Right lobe of liver (tissue), 6 donors: ENCODE measurements at places on chromosomes 3 and 15.

GRCh38 chr3:70224337-70224736 is 88.1 kb downstream of the MDFIC2 start:
- no peak for DNase-seq

DNA sequence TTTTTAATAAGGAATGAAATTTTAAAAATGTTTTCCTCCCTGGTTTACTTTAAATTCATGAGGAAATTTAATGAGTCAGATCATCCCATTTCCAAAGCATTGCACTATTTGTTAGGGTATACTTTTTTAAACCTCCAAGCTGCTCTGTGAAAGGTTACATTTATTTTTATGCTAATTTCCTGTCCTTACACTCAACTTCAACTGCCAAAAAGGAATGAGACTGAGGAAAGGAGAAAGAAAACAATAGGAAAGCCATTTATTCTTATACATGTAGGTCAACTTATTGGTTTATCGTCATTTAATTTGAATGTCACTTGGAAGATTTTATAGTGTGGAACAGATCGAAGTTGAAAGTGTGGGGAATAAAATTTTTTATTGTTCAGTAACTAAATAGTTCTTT is 104.1 kb downstream of the ALCAM start:
- no peak for DNase-seq

- no peak for DNase-seq
These were observed 449.3 kb upstream of the THBS1 start for GRCh38 chr15:39131609-39132008.

DNA sequence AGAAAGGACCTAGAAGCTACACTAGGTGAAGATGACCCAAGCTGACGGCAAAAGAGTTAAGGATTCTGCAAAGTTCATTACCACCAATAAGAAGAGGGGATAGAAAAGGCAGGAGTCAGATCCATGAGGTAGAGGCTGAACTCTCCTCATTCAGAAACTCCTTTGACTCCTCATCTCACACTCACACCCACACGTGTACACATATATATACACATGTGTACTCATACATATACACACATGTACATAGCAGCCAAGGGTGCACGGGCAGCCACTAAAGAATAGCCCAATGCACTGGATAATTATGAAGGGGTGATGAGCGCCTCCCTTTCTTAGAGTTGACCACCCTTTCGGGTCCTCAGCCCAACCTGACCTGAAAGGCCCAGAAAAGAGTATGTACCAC is 476.8 kb downstream of the NTRK3 start:
- DNase-seq = no peak

- no peak for DNase-seq
These were observed 177.0 kb upstream of the TBL1XR1 start for GRCh38 chr3:177374323-177374722.

GRCh38 chr3:23713641-23714040 is 92.1 kb upstream of the UBE2E1 start:
- DNase-seq = no peak
